ENCODE measurements at places on chromosomes 13 and 19.

- no peak for DNase-seq
These were observed 21.1 kb downstream of the ZNF582 start for GRCh38 chr19:56372281-56372680.

GRCh38 chr13:40442826-40443225, 223.6 kb downstream of the FOXO1 start:
- DNase-seq: no peak

DNA sequence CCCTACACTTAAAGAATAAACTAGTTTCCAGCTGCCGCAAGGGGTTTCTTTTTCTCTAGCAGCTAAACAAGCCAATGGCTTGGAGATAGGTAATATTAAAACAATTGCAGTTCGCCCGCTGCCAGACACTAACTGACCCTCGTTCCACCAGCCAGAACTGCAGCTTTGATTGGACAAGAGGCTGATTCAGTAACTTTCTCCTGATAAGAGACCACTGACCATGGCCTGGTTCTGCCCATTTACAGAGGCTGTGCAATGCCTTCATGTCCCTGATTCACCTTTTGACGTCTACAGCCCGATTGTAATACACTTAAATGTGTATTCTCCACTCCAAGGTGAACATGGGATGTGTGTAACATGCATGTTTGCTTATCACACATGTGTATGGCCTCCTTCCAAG, 12.8 kb upstream of the C19orf12 start:
- no peak for DNase-seq

- no peak for DNase-seq
These were observed 555 bp downstream of the NR2C2AP start for GRCh38 chr19:19202707-19203011.

DNA sequence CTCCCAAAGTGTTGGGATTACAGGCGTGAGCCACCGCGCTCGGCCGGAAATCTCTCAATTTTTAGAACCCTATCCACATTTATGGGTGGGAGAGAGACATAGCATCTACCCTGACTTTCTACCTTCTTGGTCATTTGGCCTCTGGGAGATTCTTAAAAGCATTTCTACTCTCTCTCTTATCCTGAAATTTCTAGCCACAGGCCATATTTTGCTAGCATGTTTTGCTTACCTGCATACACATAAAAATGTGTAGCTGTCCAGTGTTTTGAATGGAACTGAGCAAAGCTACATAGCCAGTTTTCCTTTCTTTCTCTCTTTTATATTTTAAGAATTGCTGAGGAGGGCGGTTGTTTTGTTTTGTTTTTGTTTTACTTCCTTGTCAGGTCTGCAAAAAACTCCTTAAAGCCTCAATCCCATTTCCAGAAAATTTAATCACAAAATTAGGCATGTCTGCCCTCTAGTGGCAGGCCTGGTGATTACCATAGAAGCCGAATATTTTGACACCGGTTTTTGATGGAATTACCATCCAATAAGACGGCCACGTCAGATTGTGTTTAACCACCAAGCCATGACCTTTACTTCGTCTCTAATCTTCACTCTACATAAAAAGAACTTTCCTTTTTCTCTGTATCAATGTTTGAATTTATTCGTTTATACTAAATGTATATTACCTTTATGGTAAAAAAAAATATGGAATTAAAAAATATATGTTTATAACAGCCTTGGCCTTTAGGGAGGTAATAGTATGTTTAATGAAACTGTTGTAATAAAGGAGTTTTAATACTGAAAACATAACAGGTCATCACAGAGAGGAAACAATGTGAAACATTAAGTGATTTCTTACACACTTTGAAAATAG, 34.4 kb upstream of the OXGR1 start:
- DNase-seq: no peak

- DNase-seq: no peak
These were observed 95.3 kb downstream of the KL start for GRCh38 chr13:33111414-33112110.

GRCh38 chr13:43077461-43077860, 54.1 kb downstream of the DNAJC15 start:
- no peak for DNase-seq

DNA sequence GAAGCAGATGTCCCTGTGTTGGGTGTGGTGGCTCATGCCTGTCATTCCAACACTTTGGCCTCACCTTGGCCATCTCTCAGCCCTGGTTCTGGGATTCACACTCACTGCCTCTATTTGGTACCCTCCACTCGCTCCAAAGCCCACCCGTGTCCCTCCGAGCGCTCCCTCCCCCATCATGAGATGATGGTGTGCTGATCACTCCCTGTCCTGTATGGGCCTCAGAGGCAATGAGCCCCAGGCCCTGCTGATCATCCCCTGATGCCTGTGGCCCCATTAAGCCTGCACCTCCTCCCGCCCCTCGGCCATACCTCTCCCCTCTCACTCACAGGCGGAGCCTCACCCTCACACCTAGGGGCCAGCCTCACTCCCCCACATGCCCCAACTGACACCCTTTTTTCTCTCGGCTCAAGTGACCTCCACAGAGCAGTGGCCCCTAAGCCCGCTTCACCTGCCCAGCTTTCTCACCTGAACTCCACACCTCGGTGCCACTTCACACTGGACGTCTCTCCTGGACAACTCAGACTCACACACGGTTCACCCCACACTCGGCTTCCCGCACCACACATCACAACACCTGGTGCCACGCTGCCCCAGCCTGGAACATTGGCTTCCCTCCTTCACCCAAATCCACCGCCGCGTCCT, 114.5 kb downstream of the STK24 start:
- no peak for DNase-seq

GRCh38 chr13:92769046-92769445, 457.6 kb upstream of the GPC6 start:
- DNase-seq: no peak

DNA sequence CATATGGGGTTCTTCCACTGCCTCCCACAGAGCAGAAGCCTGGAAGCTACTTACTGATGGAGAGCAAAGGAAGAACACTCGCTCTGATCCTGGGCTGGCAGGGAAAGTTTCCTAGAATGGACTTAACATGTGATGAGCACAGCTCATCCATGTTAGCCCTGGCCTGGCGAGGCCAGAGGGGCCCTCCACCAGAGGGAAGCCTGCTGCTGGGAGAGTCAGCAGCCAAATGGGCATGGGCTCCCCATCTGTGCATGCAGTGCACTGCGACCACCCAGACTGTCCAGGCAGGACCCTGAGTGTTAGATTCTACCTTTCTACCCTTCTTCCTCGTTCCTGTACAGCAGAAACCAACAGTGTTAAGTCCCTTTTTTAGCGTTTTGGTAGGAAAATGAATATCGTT, 8.9 kb downstream of the HNRNPUL1 start:
- no peak for DNase-seq

DNA sequence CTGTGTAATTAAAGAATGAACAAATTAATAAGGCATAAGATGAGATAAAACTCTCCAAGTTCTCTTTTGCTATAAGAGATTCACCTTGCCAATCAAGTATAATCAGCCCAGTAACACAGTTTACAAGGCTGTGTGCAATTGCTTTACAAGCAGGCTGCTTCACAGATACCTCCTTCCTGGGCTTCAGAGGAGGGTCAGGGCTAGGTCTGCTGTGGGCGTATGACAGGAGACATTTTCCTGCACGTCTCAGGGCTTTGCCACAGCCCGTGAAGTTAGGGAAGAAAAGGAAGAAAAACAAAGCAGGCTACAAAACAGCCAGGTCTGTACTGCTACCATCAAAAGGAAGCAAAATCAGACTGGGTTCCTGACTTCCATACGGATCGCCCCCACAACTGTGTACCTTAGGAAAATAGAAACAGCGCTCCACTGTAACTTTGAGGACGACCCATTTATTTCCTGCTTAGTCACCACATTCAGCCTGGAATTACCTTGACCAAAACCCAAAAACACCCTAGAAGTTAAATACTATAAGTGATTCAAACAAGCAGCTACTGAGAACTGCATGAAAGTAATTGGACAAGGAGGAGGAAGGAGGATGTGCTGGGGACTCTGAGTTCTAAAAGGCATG, 12.4 kb downstream of the EFNB2 start:
- DNase-seq: no peak

DNA sequence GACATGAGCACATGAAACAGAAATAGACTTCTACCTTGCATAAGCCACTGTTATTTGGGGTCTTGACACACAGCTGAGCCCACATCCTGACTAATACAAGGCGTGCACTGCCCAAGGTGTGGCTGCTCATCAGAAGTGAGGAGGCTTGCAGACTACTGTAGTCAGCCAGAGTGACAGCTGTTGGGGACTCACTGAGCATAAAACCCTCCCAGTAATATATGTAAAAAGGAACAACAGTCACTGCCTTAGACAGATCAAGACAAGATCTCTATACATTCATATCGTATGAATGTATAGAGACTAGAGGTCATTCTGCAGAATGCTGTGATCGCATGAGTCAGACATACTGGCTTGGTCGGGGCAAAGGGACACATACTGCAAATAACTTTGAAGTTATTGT, 4.1 kb upstream of the C1QTNF9B start:
- no peak for DNase-seq

DNA sequence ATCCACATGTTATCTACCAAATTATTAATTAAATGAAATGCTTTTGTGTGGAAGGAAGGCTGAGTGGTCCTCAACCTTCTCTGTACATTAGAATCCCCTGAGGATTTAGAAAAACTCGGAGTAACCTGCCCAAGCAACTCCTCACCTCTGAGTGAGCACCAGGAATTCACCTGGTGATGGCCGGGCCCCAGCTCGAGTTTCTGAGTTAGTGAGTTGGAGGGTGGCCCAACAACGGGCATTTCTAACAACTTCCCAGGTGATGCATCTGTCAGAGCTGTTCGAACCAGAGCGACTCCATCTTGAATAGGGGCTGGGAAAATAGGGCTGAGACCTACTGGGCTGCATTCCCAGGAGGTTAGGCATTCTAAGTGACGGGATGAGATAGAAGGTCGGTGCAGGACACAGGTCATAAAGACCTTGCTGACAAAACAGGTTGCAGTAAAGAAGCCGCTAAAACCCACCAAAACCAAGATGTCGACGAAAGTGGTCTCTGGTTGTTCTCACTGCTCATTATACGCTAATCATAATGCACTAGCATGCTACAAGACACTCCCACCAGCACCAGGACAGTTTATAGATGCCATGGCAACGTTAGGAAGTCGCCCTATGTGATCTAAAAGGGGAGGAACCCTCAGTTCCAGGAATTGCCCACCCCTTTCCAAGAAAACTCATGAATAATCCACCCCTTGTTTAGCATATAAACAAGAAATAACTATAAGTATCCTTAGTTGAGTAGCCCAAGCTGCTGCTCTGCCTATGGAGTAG, 44.2 kb upstream of the SHISA2 start:
- DNase-seq: no peak

- DNase-seq: no peak
These were observed 253.9 kb downstream of the ZNF536 start for GRCh38 chr19:30625947-30626625.

- no peak for DNase-seq
These were observed 4.2 kb upstream of the ZSCAN4 start for GRCh38 chr19:57664269-57665127.

DNA sequence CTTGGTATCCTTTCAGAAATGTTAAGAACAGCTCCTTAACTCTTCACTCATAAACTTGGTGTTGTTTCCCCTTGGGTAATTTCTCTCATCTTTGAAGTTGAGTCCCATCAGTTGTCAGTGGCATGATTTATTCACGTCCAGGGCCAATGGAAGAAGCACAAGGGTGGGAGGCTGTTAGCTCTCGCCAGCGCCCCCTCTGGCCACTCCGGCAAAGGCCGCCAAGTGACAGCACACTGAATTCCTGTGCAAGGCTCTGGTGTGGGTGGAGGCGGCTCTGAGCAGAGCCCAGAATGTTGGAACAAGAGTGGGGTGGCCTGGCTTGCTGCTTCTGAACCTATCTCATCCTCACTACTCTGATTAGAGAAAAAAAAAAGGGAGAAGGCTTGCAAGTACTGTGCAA, 13.1 kb upstream of the MEDAG start:
- no peak for DNase-seq

- DNase-seq: peak; percentile 35
These were observed at the start of gene UNC13A for GRCh38 chr19:17687857-17688784. Gene UNC13A, minus strand, starts transcription at chr19:17688354. Its CDS starts 155 bp downstream, at chr19:17688199.

All from stimulated activated CD4-positive, alpha-beta T cell treated with anti-CD3 and anti-CD28 coated beads, TNF-alpha, amount 100 ng/mL, for 1 hour (primary cell).